ENCODE measurements at places on chromosomes 4 and X. TPM values are rescaled to one million over a fixed set of nuclear protein-coding genes. Genes with fewer than 3 reads are reported as not detected.

The ACOX3 gene
- total RNA-seq = 11.0 TPM

The STAP1 gene
- not detected for total RNA-seq

- no peak for DNase-seq
Measured at GRCh38 chrX:78514852-78515251, 144.3 kb downstream of the RTL3 start.

DNA sequence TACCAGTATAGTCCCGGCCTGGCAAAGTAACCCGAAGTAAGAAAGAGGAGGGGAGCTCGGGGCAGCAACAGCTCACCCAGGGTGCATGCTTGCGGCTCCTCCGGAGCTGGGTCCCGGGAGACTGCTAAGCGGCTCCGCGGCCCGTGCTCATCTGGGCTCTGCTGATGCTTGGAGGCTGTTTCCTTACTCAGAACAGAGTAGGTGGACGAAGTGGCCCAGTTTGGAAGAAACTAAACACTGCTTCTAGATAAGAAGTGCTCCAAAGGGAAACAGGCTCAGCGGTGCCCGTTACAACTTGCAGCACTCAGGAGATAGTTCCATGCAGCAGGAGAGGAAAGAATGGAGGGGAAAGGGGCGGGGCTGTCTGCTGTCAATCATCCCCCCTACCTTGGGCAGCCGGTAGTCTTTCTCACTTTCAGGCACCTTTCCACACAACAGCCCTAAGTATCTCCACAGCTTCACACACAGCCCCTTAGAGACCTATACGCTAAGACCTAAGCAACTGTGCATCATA, at the start of gene COL4A6:
COL4A6 (minus strand) TSS at position 313 of the 514 bp plus-strand sequence; CDS start at position 87, 226 bp downstream.
- DNase-seq = no peak

Measured in Calu3 (cell line).